ENCODE measurements at places on chromosomes 5 and 9.

DNA sequence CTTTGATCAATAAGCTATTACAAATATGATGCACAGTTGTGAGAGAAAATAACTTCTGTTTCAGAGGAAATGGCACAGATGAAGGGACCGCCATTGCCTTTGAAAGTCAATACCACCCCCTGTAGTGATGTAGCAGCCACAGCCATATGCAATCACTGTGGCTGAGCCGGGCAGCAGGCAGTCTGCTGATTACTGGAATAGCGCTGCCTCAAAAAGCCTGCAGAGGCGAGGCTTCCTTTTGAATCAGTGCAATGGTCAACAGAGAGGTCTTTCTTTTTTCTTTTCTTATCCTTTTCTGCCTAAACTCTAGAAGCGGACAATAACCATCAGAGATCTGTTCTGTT lies 265.1 kb upstream of the TAS2R1 start:
- no peak for DNase-seq

DNA sequence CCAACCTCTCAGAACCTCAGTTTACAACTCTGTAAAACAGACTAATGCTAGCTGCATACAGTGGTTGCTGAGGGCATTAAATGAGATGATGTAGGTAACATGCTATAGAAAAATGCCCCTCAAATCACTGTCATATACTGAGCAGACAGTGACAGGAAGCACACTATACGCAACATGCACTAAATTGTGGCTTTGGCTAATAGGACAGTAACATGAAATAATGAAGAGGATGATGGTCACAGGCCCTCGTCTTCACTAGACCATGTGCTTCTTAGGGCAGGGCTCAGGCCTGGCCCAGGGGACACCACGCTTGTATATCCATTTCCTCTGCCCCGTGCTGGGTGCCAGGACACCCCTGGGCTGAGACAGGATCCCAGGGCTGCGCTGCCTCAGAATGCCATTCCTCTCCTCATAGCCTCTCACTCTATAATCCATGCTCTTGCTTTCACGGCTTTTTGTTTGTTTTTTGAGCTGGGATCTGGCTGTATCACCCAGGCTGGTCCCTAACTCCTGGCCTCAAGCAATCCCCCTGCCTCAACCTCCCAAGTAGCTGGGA lies 18.9 kb downstream of the CSF1R start:
- no peak for DNase-seq

DNA sequence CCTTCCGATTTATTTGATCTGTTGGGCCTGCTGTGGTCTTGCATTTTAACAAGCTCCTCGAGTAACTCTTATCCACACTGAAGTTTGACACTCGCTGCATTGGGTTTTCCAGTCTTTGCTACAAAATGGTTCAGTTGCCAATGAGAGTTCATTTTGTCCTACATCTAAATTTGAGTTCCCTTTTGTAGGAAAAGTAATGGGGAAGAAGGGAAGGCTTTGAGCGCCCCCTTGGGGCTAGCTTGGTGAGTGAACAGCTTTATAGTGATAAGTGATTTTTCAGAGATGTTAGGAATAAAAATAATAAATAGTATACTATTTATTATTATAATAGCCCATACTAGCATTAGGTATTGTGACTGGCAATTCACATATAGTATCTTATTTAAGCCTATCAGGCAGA lies 89.9 kb upstream of the GNAQ start:
- DNase-seq = peak; percentile 13

- DNase-seq = no peak
These were observed 91.3 kb upstream of the APC start for GRCh38 chr5:112646139-112646936.

GRCh38 chr9:112076814-112077213 lies 98.3 kb downstream of the SUSD1 start:
- DNase-seq = no peak

DNA sequence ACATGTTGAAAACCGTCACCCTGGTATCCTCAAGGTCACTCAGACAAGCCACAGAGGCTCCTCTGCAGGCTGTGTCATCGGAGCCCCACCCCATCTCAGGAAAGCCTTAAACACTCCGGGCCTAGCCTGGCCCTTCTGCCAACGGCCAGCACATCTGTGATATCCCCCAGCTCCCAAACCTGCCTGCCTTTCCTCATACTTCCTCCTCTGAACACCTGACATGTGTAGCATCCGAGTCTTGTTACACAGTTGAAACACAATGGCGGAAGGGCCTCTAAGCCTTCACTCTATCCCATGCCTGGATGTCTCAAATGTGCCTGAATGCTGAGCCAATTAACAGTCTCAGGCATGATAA lies 32.9 kb upstream of the TGFBR1 start:
- no peak for DNase-seq

- DNase-seq = no peak
These were observed 78.7 kb upstream of the ACTBL2 start for GRCh38 chr5:57561231-57561842.

DNA sequence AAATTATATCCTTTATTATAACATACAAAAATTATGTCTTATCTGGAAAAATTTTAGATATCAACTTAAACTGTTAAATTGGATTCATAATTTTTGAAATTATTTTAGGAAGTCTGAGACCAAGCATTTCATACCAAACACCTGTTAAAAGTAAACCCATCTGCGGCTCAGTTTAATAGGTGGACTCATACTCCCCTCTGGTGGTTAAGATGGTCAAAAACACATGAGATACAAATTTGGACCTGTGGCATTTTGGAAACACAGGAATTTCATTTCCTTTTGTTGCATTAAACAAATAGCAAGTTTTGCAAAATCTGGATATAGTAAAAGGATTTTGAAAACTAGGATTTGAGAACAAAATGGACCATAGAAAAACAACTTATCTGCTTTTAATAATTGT lies 53.7 kb downstream of the RGMB start:
- no peak for DNase-seq

DNA sequence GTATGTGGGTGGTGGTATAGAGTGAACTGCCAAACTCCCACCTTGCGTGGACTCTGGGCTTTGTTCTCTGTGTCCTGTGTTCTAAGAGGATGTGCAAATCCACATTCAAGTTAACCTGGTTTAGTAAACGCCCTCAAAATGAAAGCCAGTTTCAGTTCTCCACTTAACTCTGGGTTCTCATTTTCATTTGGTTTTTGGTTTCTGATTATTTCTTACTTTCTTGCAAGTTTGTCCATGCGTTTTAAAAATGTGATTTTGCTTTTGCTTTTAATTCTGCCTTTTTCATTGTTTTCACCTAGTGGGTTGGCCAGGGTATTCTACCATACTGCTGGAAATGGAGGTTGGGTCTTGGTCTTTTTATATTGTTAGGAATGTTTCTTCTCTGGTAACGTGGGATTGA lies 38.2 kb downstream of the GALNT10 start:
- no peak for DNase-seq

DNA sequence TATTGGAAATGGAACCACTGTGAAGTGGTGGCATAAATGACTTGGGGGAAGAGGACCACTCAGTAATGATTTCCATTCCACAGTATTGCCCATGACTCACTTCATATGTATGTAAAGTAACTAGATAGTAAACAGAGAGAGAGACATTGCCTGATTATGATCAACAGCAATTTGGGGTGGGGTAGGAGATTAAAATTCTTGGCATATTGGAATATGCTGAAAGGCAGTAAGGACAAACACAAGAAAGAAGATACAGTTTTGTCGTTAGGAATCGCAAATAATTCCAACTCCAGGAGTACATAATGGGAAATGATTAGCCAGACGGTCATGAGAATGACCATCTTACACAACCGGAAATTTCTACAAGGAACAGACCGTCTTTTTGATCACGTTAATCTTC lies 1.5 kb upstream of the HMGCS1 start:
- DNase-seq = no peak

DNA sequence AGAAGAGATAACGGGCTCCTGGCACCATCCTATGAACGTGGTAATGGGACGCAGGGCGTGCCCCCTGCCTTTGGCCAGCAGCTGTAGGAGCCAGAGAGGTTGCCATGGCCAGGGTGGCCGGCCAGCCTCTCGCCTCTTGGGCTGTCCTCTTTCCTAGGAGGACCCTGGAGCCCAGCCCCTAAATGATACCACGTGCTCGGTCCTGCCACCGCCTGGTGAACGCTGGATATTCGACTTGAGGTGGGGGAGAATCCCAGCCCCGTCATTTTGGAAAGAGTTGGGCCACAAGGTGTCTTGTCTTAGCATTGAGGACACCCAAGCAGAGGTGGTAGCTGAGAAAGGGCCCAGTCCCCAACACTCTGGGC lies 391 bp upstream of the NRG2 start:
- no peak for DNase-seq

DNA sequence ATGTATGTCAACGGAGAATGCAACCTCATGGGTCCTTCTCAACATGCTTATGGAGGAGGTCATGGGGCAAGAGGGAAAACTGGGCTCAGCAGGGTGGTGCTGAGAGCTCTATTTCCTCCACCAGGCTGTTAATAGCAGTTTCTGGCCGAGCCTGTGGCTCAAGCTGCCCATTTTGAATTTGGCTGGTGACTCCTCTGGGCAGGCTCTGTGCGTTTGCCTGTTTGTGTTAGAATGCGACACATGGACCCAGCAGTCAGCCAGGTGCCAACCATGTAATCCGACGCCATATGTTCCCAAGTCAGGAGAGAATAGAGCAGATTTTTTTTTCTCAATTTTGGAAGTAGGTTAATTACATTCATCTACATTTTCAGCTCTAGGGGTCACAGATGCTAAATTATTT lies 387.7 kb upstream of the CLINT1 start:
- DNase-seq = no peak

DNA sequence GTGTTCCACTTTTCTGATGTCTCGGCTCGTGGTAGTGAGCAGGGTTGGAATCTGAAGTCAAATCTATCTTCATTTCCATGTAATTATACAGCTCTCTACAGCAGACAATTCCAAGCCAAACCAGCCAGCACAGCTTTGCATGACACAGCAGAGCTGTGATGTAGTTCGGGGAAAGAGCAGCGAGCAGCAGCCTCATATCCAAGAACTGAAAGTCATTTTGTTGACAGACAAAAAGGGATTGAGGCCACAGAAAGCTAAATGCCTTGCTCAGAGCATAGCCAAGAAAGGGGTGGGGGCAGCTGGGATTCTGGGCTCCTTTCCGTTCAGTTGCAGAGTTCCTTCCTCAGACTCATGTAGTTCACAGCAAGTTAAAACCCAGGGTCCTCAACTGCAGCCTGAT lies 32.1 kb downstream of the LCP2 start:
- no peak for DNase-seq

DNA sequence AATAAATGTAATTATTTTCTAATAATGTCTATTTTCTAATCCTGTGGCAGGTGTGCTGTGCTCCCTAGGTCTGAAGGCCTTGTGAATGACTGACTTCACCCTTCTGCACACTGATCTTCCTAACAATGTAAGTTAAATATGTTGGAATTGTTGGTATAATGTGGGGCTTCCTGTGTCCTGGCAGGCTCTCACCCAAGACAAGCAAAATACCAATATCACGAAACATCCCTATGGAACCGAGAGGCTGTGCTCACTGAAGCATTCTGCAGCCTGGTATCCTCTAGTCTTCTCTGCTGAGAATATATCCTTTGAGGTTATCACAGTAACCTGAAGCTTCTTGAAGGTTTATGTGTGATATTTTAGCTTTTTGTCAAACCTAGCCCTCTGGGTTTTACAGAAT lies 159.4 kb downstream of the GABRB2 start:
- DNase-seq = no peak

DNA sequence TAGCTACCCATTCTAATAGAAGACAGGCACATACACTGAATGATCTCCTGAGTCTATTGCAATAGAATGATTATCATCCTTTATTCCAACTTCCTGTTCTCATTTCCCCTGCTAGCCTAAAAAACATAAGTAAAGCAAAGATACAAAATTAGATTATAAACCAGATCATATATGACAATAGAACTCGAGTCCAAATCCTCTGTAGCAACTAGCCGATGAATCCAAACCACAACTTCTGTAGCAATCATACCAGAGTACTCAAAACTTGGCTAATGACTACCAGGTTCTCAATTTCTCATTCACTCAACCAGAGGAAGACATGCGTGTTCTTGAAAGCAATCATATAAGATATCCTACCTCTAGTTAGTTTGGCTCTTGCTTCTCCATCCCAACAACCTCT lies 622.1 kb downstream of the PSAT1 start:
- no peak for DNase-seq

DNA sequence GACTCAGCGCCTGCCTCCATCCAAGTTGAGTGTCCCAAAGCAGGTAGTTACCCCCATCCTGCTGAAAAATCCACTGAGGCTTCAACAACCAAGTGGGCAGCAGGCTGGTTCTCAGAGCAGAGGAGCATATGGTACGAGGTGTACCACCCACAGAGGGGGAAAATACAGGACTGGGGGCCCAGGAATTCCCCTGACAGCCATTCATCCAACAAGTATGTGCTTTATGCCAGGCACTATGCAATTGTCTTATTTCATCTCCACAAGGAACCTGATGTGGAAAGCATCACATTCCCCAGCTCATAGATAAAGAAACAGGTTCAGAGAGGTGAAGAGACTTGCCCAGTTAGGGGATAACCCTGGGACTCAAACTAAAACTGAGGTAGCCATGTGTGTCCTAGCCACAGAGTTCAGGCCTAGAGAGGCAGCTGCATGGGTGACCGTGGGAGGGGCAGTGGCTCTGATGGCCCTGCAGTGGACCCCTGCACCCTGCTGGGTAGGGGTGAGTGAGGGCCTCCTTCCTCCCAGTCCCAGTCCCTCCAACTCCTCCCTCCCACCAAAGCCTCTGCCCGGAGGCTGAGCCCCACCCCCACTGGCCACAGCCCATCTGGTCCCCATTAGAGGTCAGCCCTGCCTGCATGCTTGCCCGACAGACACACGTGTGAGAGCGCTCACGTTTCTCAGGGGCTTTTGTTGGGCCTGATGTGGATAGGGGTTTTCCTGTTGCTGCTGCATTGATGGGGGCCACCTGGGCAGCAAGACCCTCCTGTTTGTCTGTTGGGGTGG lies 11.5 kb downstream of the PDLIM4 start:
- no peak for DNase-seq

DNA sequence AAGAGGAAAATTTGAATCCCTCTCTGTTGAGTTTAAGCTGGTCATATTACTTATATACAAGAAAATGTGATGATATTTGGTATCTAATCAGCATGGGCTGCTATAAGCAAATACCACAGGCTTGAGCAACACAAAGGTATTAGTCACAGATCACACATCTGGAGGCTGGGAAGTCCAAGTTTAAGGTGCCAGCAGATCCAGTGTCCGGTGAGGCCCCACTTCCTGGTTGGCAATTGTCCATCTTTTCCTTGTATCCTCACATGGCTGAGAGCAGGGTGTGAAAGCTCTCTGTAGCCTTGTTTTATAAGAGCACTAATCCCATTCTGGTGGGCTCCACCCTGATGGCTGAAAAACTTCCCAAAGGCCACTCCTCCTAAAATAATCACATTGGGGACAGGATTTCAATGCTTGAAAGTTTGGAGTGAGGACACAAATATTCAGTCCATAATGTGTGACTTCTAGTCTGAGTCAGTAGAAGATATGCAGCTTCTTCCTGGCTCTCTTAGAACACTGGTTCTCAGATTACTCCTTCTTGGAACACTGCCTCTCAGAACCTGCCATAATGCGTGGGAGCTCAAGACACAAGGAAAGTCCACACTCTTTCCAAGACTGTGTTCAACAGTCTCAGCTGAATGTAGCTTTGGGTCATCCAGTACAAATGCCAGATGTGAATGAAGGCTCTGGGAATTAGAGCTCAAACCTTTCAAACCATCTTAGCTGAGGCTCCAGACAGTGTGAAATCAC lies 124.1 kb downstream of the PRDM9 start:
- DNase-seq = no peak

- no peak for DNase-seq
These were observed 164.2 kb downstream of the ICE1 start for GRCh38 chr5:5586721-5587120.
